ENCODE measurements at places on chromosomes 1 and 21.
A peak's percentile ranks its signal among the peaks of the same experiment; 100 is the strongest.

GRCh38 chr1:200546577-200546976, 74.0 kb downstream of the KIF14 start:
- DNase-seq, result no peak

GRCh38 chr1:25008192-25008485, 78.1 kb upstream of the RUNX3 start:
- no peak for DNase-seq

DNA sequence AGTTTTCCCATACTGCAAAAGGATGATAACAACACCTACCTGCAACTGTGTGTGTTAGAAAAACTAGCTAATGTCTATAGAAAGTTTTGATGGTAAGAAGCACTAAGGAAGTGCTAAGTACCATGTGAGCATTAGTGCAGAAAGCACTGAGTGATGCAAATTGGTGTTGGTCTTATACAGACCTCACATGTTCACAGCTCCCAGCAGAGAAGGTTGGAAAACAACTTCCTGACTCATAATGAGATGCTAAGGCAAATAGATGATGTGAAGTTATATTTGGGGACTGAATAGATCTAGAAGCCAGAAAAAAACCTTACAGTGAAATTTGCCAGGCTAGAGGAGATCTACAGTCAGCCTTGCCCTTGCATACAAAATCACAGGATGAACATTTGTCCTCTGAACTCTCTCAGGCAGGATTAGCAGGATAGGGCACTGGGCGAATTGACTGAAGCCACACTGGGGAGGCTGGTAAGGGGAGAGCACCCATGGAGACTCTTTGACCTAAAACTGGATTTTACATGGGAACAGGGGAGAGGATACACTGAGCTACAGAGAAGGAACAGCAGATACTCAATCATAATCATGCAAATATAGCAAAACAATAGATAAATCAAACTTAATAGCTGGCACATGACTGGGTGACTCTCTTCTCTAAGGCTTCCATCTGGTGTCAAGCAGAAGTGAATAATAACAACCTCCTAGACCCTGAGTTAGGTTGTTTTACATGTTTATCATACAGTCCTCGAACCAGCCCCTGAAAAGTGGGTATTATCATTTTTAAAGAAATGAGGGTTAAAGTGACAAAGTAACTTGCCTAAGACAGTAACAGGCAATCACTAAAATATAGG, 61.3 kb downstream of the ASTN1 start:
- peak; percentile 16 for DNase-seq

- DNase-seq, result peak; percentile 23
Observed at GRCh38 chr1:112997781-112998180, 41.8 kb upstream of the SLC16A1 start.

GRCh38 chr21:39005502-39005787, 177.8 kb downstream of the PSMG1 start:
- DNase-seq, result no peak

Measured in astrocyte of the hippocampus (primary cell).